ENCODE measurements at places on chromosomes 5 and 9. TPM values are rescaled to one million over a fixed set of nuclear protein-coding genes. Genes with fewer than 3 reads are reported as not detected.

The OLFM1 gene
- polyA plus RNA-seq: not detected

The TTLL11 gene
- polyA plus RNA-seq: 4.4 TPM

The GBGT1 gene
- polyA plus RNA-seq: 2.1 TPM

The TMEFF1 gene
- polyA plus RNA-seq: not detected

The RAI14 gene
- 2.4 TPM for polyA plus RNA-seq

The CLIC3 gene
- 0.87 TPM for polyA plus RNA-seq

The GFI1B gene
- polyA plus RNA-seq: not detected

DNA sequence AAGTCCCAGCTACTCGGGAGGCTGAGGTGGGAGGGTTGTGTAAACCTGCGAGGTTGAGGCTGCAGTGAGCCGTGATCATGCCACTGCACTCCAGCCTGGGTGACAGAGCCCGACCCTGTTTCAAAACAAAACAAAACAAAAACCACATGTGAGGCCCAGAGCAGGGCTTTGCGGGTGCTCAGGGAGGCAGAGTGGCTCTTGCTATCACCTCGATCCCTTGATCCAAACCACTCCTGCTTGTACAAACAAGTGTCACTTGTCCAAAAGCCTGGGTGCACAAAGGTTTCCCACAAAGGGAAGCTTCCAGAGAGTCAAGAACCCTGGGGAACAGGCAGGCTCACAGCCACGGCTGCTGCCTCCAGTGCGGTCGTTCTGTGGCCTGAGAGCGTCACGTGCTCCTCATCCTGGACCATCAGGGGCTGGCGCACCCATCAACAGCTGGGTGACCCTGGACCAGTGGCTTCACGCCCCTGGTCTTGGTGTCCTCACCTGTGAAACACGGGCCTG lies 162.7 kb downstream of the C9orf50 start:
- DNase-seq: no peak

DNA sequence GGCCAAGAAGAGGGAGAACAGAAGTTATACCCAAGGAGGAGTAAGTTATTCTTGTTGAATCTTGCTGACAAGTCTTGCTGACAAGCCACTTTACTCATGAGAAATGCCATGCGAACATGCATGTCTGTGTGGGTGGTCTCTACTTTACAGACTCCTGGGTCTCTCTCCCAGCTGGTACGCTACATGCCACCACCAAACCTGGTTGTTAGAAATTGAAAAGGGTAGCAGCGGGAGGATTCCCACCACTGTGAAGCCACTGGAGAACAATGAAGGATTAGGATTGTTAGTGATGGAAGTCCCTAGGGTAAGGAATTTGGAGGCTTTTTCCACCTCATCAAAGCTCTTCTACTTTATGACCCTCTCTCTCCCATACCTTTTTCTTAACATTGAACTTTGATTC lies 53.6 kb upstream of the GABRB2 start:
- DNase-seq: no peak

- DNase-seq: no peak
These were observed 19.8 kb upstream of the MTX3 start for GRCh38 chr5:80010754-80011392.

GRCh38 chr5:75510836-75511434 lies 494 bp downstream of the CERT1 start:
- DNase-seq: no peak

DNA sequence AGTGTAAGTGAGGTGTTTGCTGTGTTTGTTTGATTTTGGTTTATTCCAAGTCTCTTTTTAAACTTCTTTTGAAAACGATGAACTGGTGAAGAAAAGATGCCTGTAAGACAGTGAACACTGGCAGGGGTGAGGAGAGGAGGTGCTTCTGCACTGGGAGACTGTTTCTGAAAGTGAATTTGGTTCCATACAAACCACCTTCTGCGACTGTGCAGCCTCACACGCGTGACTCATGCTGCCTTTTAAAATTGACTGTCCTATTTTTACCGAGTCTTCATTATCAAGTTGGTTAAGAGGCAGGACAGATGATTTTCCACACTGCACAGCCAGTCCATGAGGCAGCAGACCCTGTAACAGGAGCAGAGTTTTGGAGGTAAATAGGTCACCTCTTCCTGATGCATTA lies 340.6 kb downstream of the MTRR start:
- DNase-seq: no peak

GRCh38 chr5:16544607-16545374 lies 72.0 kb downstream of the RETREG1 start:
- DNase-seq: no peak

GRCh38 chr5:79401216-79401615 lies 112.7 kb downstream of the HOMER1 start:
- no peak for DNase-seq

DNA sequence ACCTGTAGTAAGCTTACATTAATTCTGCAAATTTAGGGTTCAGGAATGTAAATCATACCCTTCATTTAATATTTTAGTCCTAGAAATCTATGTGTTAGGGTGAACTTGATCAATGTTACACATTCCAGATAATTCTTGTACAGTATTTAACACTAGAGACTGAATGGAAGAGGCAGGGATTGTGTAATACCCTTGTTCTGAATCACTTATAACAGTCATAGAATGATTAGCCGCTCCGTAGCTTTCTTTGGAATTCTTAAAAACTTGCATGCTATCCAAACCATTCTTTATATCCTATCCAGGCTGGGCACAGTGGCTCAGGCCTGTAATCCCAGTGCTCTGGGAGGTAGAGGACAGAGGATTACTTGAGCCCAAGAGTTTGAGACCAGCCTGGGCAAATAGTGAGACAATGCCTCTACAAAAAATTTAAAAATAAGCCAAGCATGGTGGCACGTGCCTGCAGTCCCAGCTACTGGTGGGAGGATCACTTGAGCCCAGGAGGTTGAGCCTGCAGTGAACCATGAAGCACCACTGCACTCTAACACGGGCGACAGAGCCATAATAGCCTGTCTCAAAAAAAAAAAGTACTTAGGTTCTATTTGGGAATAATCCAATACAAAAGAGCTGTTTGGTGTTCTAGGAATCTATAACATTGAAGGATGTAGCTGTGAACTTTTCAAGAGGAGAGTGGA lies 8.3 kb downstream of the ZNF483 start:
- DNase-seq: no peak

DNA sequence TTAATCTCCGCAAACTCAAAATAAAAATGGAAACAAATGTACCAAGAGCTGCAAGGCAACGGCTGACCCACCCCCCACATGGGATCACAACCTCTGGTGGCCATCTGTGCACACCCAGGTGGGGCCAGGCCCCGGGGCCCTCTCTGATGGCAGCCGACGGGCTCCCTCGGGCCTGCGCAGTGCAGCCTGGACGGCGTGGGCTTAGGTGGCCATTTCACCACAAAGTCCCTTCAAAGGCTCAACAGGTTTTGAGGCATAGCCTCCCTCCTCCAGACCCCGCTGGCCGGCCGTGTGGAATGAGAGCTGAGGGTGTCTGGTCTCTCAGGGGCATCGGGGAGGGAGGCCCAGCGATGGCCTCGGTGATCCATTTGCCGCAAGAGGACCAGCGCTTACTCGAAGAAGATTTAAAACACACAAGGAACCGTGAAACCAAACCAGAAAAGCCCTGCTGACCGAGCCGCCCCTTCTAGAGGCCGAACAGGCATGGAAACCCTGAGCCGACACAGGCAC lies 42.7 kb upstream of the CEP72 start:
- DNase-seq: no peak

- DNase-seq: no peak
These were observed 219.9 kb downstream of the FSTL4 start for GRCh38 chr5:133392448-133392847.
